D341Med (cell line): ENCODE measurements at places on chromosomes 1 and 21.

GRCh38 chr1:116226017-116226416 is 114.8 kb downstream of the MAB21L3 start:
- DNase-seq = no peak

GRCh38 chr1:5430911-5431697 is 561.1 kb downstream of the NPHP4 start:
- no peak for DNase-seq

- DNase-seq = no peak
Measured at GRCh38 chr1:185445594-185445993, 128.6 kb upstream of the IVNS1ABP start.

DNA sequence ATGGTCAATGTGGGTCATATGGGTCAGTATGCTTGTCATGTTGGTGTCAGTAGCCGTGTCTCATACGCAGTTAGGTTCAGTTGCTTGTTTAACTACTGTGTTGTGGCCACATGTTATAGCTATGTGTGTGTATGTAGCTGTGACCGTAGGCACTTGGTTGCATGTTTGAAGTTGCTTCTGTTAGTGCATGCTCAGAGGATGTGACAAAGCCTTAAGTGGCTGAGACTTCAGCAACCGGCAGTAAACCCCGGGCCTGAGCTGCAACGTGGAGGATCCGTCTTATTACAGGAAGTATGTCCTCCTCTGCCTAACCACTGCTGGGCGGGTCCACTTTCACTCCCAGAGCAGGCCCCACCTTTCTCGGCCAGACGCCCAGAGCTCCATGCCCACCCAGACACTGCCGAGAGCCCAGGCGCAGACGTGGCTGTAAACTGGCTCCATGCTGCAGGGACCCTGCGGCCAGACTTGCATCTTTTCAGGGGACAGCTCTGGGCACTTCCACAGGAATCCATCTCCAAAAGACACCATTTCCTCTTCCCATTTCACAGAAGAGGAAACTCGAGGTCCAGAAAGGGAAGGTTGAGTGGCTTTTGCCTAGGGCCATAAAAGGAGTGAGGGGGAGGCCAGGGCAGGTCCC is 2.2 kb downstream of the TCEA3 start:
- no peak for DNase-seq

DNA sequence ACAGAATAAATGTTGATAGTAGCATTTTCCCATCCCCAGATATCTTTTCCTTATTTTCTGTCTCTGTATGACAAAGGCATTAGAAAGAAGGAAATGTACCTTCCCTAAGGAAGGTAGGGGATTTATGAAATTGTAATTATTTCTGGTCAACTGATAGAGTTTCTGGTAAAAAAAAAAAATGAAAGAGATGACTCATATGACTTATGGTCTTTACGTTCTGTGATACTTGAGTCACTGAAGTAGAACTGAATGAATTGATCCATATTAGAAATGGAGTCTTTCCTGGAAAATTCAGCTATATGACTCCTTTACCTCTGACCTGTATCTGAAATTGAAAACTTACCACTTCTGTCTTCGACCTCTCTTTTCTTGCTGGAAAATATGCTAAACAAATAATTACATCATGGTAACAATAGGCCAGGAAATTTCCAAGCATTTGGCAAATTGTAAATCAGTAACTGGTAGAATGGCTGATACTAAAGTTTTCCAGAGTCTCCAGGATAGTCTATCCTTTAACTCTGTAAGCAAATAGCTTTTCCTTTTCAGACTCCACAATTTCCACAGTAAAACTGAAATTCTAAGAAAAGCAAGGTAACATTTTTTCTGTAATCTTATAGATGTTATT is 364.3 kb upstream of the PTBP2 start:
- no peak for DNase-seq

GRCh38 chr1:229027158-229027557 is 243.8 kb upstream of the RAB4A start:
- DNase-seq = no peak

DNA sequence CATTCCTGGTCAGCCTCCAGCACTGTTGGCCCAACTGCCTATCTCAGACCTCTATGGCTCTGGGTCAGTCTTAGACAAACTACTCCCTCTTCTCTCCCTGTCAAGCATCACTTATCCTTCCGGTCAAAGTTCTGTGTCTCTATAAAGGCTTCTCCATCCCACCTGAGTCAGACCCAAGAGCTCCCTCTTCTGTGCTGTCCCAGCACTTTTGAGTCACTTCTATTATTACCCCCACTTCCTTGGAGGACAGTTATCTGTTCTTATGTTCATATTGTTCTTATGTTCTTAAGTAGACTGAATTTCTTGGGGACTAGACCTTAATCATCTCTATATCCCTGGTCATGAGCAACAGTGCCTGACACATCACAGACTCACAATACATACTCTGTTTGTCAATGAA is 29.2 kb upstream of the IL10 start:
- no peak for DNase-seq

GRCh38 chr1:9180111-9180819 is 51.4 kb upstream of the GPR157 start:
- DNase-seq = no peak

GRCh38 chr1:14774225-14774624 is 175.7 kb downstream of the KAZN start:
- no peak for DNase-seq

DNA sequence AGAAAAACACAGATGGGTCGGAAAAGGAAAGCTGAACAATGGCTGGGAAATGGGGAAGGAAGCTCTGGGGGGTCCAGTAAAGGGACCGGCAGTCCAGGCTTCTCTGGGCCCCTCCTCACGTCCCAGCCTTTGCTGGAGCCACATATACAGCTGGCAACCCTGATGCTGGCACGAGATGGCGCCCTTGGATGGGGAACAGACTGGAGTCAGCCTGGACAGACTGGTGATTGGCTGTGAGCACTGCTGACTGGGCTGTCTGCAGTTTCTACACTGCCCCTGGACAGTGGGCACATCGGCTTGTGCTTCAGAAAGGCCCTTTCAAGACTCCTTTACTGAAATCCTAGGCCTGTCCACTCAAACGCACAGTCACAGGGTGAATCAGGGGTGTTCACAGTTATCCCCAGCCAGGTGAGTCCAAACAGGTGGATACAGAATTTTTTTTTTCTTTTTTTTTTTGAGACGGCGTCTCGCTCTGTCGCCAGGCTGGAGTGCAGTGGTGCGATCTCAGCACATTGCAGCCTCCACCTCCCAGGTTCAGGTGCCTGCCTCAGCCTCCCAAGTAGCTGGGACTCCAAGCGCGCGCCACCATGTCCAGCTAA is 31.1 kb upstream of the ZBTB40 start:
- peak; percentile 87 for DNase-seq

DNA sequence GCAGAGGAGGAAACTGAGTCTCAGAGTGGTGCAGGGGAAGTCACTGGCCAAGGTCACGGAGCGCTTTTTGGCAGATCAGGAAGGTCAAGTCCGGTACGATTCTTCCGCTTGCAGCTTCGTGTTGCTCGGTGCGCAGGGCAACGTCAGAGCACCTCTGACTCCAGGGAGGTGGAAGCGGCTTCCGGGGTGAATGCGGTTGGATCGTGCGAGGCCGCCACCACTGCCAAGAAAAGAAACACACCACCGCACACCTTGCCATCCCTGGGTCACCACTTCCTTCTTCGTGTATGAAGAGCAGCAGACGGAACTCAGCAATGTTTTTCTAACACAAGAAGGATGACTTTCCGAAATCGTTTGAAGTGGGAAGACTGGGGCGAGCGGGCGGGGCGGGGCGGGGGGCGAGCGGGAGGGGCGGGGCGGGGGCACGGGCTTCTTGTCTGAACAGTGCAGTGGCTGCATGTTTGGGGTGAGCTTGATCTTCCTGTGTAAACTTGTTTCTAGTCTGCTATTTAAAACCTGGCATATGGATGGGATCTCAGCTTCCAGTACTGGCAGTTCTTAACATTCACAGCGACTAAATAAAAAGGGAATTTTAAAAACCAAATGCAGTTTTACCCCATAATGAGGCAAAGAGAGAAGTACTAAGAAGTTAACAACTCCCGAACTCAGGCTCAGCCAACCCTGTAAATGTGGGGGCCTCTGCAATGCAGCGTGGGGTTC is 300.0 kb downstream of the RRAGC start:
- no peak for DNase-seq

- no peak for DNase-seq
Measured at GRCh38 chr1:58722414-58722813, 22.6 kb upstream of the MYSM1 start.

DNA sequence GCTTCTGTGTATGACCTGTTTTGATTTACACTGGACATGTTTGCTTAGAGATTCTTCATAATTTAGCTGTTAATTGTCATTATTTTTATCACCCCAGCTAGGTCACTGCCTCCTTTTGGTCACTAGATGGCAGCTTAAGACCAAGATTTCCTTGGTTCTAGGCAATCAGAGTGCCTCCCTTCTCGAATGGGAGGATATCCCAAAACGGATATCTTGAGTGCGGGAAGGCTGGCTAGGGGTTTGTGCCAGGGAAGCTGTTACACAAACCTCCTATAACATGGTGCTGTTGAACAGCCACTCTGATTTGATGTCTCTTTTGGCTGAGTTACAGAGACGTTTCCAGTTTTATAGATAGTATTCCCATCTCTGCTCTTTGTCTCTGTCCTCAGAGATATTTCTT is 283.5 kb downstream of the S1PR1 start:
- peak; percentile 63 for DNase-seq

DNA sequence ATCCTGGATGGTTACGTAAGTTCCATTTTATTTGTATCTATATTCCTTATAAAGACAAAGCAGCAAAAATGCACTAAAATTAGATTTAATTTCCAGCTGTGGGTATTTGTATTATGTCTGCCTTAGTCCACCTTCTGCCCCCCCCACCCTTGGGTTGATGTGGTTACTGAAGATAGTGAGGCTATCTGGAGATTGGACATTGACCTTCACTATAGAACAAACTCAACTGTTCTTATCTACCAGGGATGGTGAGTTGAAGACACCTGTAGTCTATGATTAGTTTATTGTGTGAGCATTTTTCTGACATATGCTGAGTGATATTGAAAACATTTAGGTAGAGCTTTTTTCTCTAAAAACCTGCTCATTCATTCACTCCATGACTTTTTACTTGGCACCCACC is 122.2 kb downstream of the NFIA start:
- no peak for DNase-seq

DNA sequence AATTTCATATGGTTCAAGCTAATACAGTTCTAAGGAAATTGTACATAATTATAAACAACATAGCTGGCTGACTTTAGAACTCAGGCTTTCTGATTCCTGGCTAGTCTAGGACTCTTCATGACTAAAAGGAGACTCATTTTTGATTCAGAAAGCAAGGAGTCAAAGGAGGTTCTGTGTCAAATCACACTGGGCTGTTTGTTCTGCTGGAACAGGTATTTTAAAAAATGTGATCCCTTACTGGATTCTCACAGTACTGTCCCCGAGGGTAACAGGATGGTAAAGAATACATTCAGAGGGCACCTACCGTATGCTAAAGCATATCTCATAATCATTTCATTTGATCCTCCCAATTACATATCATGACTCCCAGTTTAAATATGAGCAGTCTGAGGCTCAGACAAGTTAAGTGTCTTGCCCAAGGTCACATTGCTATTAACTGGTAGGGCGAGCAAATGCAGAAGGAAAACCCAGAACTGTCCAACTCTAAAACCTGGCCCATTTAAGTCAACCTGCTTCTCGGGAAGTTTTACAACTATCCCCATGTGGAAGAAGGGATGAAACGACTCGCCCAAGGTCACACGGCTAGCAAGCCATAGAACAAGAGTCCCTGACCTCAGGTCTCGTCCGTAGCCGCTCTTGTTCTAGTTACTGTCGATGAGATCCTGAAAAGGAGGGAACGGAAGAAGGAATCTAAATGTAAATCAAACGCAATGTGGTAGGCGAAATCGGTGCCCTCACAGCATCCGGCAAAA is 675 bp downstream of the MYSM1 start:
- no peak for DNase-seq

- no peak for DNase-seq
Measured at GRCh38 chr21:36059823-36060158, 535 bp downstream of the SETD4 start.

GRCh38 chr1:158059984-158060383 is 66.5 kb downstream of the KIRREL1 start:
- peak; percentile 83 for DNase-seq

DNA sequence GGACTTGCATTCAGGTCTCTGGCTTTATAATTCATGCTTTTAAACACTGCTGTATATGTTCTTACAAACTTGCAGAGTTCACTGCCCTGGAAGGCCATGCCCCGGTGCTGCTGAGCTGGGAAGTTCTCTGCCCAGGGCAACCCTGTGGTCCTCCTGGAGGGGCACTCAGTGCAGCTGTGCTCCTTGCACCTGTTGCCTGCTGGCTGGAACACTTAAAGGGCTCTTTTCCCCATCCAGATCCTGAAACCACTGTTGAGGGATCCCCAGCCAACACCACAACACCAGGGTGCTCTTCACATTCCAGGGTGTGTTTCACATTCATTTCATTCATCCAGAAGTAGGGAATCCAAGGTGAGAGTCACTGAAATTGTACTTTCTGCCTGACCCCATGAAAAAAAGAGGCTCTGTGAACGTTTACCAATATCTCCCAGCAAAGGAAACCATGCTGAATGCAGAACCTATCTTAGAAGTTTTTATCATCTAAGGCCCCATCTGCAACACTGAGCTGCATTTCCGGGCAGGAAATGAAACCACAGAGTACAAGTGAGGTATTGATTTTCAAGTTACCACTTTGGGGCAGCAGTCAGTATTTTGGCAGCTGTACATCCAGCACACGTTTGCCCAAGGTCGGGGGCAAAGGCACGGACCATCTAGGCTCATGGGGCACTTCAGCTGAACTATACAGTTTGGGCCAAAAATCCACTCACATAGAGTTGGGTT is 16.4 kb upstream of the KIAA0040 start:
- DNase-seq = no peak

- no peak for DNase-seq
Measured at GRCh38 chr1:152047413-152047729, 10.6 kb upstream of the S100A11 start.

GRCh38 chr1:228370941-228371740 is 35.5 kb downstream of the TRIM11 start:
- DNase-seq = no peak

DNA sequence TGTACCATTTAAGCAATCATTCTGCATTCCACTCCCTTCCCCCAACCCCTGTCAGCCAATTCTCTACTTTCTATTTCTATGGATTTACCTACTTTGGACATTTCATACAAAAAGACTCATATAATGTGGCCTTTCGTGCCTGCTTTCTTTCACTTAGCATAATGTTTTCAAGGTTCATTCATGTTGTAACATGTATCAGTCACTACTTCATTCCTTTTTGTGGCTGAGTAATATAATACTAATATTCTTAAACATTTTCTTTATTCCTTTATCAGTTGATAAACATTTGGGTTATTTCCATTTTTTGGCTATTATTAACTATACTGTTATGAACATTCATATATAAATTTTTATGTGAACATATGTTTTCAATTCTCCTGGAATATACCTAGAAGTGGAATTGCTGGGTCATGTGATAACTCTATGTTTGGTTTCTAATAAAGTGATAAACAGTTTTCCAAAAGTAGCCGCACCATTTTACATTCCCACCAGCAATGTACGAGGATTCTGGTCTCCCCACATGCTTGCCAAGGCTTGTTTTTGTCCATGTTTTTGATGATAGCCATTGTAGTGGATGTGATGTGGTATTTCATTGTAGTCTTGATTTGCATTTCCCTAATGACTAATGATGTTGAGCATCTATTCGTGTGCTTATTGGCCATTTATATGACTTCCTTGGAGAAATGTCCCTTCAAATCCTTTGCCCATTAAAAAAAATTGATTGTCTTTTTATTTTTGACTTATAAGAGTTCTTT is 61.9 kb upstream of the GNG12 start:
- DNase-seq = no peak
